ENCODE measurements at places on chromosomes 1 and 21. TPM values are rescaled to one million over a fixed set of nuclear protein-coding genes. Genes with fewer than 3 reads are reported as not detected.

Gene NUF2
- 14.4 TPM for total RNA-seq

Gene VWA1
- 54.3 TPM for total RNA-seq

Gene DOCK7
- 89.7 TPM for total RNA-seq

Gene KRTAP19-3
- total RNA-seq, result not detected

Gene AKT3
- total RNA-seq, result 31.6 TPM

Gene FAM131C
- 1.7 TPM for total RNA-seq

Data from metanephros (tissue), 2 donors.